ENCODE measurements at places on chromosomes 3 and 15.

DNA sequence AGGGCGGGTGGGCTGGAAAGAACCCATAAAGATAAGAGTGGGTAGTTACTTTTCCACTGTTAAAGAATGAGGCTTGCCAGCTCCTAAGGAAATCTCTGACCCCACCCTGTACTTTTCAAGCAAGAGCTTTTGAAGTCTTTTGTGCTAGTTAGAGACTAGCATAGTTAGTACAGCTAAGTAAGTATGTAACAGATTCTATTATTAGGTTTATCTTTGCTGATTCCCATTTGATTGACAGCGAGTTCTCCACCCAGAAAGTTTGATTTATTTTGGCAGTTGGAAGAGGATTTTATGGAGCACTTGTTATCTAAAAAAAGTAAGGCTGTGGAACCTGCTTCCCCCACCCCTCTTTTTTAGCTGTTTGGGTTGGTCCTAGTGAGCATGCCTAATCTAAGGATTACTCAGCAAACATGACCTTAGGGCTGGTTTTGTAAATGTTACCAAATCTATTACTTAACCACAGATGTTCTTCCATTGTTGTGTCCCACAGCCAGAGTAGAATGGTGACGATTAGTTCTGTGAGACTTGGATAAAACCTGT, 57.6 kb downstream of the FNDC3B start:
- DNase-seq: no peak

GRCh38 chr3:53850895-53851294, 4.5 kb downstream of the IL17RB start:
- no peak for DNase-seq

DNA sequence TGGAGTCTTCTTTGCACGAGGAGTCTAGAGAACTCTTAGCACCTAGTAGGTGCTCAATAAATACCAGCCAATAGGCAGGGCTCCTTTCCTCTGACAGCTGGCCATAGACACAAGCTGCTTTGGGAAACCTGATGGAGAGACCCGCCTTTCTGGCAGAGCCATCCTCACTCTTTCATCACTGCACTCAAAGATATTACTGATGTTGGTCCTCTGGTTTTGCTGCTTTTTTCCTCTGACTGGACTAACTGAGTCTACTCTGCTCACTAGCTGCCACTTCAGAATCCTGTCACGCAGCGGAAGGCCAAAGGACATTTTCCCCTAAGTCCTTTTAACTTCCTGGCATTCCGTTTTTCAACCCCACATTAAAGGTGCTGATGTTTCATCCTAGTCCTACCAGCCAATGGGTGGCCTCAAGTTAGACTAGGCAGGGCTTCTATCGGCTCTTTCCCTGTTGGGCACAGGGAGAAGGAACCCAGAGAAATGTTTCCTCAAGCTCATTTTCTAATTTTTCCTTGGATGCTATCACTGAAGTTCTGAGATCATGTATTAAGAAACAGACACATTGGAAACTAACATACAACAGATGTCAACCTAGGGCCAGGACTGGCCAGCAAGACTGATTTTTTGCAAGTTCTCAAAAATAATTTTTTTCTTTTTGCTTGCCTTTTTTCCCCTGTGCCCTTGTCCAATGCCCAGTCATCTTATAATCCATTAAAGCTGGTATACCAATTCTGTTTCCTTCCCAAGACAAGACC, 132.8 kb upstream of the ICE2 start:
- DNase-seq: no peak

DNA sequence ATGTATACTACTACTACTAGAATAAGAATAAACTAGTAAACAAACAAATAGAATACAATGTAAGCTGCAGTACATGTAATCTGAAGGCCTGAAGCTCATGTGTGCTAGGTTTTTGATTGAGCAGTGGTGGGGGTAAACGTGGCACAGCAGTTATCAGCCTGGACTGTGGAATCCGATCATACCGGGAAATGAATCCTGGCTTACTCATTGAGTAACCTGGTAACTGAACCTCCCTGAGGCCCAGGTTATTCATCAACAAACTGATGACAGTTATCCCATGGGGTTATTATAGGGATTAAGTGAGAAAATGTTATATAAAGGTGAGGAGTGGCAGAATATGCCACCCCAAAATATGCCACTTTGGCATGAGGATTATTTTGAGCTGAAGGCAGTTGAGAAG, 339.1 kb downstream of the FHIT start:
- DNase-seq: no peak

DNA sequence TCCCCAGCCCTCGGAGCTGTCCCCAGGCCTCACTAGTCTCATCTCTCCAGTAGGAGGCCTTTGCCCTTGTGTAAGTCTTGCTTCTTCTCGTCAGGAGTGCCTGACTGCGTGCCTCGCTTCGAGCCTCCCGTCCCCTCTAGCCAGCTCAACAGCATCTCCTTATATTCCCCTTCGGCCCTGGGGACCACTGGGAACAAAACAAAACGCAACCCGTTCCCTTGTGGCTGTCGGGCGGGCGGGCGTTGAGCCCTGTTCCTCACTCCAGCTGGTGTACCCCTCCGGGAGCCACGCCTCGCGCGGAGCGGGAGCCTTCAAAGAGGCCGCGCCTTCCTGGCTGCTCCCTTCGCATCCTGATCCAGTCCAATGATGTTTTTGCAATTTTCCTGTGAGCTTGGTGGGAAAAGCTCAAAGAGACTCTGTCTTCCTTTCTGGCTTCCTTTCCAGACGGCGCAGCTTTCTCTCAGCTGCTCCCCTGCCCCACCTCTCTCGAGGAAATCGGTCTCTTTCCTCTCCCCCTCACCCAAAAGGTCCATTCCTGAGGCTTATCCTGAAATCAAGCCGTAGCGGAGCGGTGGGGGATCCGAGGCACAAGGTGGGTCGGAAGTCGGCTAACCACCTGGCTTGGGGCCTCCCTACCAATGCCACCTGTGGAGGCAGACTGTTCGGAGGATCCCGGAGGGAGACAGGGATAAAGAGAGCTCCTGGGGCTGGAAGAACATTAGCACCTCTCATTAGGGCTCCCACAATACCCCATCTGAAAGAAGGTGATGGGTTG, 33.4 kb upstream of the SRP14 start:
- no peak for DNase-seq

- DNase-seq: peak; percentile 38
Measured at GRCh38 chr3:10419637-10420232, 85.7 kb downstream of the ATP2B2 start.

DNA sequence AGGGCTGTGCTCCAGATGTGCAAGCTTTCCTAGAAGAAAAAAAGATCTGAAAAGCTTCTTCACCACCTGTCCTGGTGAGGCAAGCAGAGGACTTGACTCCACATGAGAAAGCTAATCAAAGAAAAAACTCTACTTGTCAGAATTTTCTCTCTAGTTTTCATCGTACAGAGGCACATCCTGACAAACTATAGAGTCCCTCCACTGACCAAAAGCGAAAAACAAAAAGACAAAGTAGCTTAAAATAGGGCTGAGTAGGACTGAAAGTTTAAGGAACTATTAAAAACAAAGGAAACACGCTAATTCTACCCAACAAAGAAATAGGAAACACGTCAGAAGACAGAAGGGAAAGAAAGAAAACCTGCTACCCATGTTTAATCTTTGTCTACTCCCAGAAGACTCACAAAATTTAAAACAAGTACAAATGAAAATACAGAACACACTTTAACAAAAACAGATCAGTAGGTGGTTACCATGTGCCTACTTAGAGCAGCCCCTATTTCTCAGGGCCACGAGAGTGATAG, 26.5 kb downstream of the NANOGP8 start:
- no peak for DNase-seq

DNA sequence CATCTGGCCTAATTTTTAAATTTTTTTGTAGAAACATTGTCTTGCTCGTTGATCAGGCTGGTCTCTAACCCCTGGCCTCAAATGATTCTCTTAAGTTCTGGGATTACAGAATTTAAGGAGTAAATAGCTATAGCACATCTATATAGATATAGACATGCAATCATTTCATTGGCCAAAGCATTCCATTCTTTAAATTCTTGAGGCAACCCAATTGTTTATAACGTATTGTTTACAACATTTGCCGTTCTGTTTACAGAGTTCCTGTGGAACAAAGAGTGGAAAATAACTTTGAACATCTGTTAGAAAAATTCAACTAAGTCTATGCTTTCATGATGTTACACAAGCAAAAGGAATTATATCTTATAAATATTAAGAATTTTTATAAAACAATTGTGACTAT, 205.2 kb upstream of the ROBO2 start:
- no peak for DNase-seq

DNA sequence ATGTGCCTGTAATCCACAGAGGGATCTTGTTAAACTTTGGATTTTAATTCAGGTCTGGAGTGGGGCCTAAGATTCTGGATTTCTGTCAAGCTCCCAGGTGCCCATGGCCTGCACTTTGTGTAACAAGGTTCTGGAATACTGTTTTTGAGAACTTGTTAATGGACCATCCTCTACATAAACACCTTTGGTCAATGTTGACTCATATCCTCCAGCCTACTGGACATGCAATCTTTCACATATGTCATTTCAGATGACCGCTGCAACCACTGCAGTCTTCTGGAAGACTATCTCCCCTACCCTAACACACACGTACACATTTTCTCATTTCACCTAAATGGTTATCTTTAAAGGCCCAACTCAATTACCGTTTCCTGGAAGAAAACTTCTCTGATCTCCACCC, 302.1 kb upstream of the TPRG1 start:
- DNase-seq: no peak

- no peak for DNase-seq
Measured at GRCh38 chr15:87579537-87579936, 677.0 kb downstream of the NTRK3 start.

- DNase-seq: no peak
Measured at GRCh38 chr15:89885611-89886010, 8.2 kb downstream of the AP3S2 start.

DNA sequence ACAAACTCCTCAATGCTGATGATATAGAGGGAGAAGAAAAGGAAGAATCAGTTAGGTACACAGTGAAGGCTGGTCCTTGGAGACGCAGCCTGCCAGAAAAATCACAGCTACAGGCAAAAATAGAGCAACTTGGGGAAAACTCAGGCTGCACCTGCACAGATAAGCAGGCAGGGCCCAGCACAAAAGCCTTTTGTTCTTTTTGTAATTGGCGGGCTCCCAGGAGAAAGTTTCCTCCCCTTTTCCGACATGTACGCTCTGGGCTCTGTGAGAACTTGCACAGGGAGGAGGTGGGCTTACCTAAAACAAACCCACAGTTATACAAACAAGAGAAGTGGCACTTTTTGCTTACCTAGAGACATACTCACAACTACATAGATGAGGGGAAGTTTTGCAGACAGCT, 813.4 kb upstream of the EPHA6 start:
- no peak for DNase-seq

- DNase-seq: no peak
Measured at GRCh38 chr3:164200053-164200823, 878.1 kb downstream of the SI start.

DNA sequence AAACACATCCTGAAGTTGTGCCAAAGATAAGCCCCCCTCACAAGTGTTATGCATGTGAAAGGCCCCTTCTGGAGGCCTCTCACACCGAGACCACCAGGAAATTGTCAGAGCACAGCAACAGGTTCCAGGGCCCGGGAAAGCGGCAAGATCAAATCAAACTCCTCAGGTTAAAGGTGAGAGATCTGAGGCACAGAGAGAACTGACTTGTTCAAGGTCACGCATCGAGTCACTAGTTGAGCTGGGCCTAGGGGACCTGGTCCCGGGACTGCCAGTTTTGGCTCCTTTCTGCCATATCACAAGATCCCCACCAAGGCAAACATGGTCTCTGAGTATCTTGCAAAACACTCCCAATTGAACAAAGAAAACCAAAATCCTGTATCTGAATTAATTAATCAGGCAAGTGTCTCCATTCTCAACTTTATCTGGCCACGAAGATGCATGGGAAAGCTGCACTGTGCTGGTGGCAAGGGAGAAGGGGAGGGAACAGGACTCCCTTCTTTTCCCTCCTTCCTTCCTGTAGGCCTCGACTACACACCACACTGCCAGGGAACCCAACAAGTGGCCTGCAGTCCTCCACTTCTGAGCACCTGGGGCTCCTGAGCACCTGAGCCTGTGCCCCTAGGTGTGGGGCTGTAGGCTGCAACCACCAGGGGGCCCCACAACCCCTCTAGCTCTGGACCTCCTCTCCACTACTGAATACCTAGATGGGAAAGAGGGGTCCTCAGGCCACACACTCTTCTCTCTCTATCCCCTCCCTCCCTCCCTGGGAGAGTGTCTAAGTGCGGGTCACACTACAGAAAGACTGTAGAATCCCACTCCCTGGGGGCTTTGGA, 37.3 kb downstream of the ANP32A start:
- DNase-seq: peak; percentile 69

GRCh38 chr3:138594150-138594934, at the start of gene CEP70:
TSS of gene CEP70 (minus strand) at chr3:138594260. CDS start at chr3:138572927, 21,333 bp downstream.
- DNase-seq: peak; percentile 91

DNA sequence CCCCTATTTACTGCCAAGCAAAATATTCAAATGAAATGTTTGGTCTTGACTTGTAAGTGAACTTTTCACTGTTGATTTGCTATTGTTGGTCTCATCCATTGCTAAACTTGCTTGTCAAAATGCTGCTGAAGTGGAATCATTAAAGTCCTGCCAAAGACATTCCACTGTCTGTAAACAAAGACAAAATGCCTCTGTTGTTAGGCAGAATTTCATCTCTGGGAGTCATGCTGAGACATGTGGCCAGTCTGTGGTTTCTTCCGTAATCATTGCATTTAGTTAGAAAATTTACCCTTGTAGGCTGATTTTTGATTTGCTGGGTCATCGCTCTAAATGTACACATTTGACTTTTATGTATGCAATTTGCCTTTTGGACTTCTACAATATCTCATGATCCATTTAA, 577.7 kb downstream of the MECOM start:
- DNase-seq: no peak

GRCh38 chr15:65773386-65774111, 18.5 kb downstream of the DENND4A start:
- no peak for DNase-seq

DNA sequence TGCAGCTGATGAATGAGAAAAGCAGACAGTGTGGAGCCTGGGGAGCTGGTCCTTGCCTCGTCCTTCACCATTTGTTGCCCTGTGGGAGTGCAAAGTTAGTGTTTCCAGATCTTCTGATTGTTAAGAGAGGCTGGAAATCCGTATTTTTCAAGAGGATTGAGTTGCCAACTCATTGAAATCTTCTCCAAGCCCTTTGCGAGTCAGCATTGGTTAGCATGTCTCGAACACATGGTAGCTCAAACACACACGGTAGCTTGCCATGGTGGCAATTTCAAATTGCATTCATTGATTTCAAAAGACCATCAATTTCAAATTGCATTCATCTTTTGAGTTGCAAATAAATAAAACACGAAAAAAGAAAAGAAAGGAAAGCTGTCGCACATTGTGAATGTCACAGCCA, 70.7 kb downstream of the SLCO3A1 start:
- DNase-seq: no peak

Data from activated naive CD4-positive, alpha-beta T cell treated with anti-CD3 and anti-CD28 coated beads, Interleukin-2, amount 50 U/mL, for 16 hours (primary cell).